DMS153 (cell line): ENCODE measurements at places on chromosomes 16 and 17.

DNA sequence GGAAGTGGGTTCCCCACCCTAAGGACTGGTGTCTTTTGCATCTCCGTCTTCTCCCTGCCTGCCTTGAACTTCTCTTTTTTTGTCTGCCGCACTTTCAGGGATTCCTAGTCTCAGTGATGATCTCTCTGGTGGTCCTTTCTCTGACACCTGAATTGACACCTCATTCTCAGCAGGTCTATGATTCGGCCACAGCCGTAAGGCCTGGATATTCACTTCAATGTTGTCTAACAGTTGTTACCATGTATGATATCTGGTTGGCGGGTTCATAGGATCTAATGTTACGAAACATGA, 25.1 kb upstream of the SLC47A1 start:
- DNase-seq: no peak

GRCh38 chr16:89050868-89051311, 42.8 kb upstream of the ACSF3 start:
- DNase-seq: no peak

DNA sequence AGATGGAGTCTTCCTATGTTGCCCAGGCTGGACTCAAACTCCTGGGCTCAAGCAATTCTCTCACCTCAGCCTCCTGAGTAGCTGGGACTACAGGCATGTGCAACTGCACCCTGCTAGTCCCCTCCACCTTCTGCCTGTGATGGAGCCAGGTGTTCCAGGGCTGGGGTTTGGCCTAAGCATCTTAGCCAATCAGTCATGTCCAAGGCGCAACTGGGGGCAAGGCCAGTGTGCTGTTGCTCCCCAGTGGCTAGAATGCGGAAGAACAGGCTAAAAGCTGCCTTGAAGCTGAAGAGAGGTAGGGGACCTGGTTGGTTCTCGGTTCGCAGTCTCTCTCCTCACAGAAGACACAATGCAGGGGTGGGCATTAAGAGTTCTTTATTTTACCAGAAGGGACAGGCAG, 18.6 kb downstream of the FLOT2 start:
- DNase-seq: peak; percentile 2

GRCh38 chr17:48513097-48513496, 17.7 kb downstream of the HOXB1 start:
- DNase-seq: no peak

GRCh38 chr17:6212766-6213165, 142.6 kb downstream of the WSCD1 start:
- DNase-seq: no peak

GRCh38 chr17:5069724-5070123, 8.5 kb upstream of the ZFP3 start:
- DNase-seq: no peak

DNA sequence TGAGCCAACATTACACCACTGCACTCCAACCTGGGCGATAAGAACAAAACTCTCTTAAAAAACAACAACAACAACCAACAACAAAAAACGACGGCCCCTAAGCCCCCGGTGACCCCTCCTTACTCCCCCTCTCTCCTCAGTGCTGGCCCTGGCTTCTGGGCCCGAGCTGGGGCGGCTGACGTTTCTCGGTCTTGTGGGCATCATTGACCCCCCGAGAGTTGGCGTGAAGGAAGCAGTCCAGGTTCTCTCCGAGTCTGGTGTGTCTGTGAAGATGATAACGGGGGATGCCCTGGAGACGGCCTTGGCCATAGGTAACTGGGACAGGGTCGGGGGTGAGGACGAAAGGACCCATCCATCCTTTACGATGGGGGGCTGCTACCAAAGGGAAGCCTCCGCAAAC, 52.7 kb downstream of the MEAK7 start:
- DNase-seq: no peak

DNA sequence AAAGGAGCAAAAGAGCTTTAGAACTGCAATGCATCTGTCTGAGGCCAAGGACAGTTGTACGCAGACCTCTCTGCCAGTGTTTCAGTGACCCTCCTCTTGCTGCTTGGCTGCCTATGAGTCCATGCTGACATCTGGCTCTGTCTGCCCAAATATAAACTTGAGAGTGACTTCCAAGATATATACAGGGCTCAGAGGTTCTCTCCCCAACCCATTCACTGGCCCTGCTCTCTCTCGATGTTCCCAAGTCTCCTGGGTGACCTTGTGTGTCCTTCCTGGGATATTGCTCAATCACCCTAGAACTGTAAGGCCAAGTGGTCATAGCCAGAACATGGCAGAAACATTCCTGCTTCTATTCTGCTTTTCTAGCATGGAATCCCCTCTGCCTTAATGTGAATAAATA, 716.3 kb downstream of the WWOX start:
- DNase-seq: no peak

- no peak for DNase-seq
These were observed 80.8 kb downstream of the SOCS1 start for GRCh38 chr16:11175106-11175786.

DNA sequence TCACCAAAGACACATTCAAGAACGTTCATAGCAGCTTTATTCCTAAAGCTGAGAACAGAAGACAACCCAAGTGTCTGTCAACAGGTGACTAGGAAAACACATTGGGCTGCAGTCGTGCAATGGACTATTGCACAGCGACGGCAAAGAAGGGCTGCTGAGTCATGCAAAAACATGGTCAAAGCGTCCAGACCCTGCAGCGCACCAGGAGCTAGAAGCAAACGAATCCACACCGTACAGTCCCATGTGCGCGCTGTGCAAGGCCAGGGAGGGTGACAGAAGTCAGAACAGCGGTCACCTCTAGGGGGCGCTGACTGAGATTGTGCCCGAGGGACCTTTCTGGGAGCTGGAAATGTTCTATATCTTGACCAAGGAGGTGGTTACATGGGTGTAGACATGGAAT, 266.4 kb downstream of the MAF start:
- no peak for DNase-seq

- no peak for DNase-seq
These were observed 73.5 kb downstream of the TEX14 start for GRCh38 chr17:58618336-58618735.

- no peak for DNase-seq
These were observed 29.3 kb downstream of the WSCD1 start for GRCh38 chr17:6099492-6099891.

GRCh38 chr17:52885882-52886281, 727.4 kb upstream of the CA10 start:
- DNase-seq: no peak

GRCh38 chr16:66976746-66977145, 11.6 kb upstream of the CES4A start:
- no peak for DNase-seq

- no peak for DNase-seq
These were observed 9.7 kb downstream of the HS3ST3B1 start for GRCh38 chr17:14310605-14311004.

GRCh38 chr16:66618588-66619375, 14.3 kb downstream of the CMTM3 start:
- no peak for DNase-seq

DNA sequence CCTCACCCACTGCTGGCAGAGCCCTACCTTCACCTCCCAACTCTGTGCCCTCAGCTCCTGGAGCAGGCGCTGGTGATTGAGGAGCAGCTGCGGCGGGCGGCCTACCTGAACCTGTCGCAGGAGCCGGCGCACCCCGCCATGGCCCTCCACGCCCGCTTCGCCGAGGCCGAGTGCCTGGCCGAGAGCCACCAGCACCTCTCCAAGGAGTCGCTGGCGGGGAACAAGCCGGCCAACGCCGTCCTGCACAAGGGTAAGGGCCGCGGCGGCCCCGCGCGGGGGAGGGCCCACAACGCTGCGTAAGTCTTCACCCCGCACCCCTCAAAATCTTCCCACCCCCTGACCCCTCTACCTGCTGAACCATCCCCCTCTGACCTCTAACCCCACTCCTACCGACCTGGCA, 7.0 kb downstream of the RNF227 start:
- DNase-seq: no peak

GRCh38 chr16:11047057-11047456, 102.7 kb downstream of the CLEC16A start:
- no peak for DNase-seq
